ENCODE measurements at places on chromosomes 7 and 10.

DNA sequence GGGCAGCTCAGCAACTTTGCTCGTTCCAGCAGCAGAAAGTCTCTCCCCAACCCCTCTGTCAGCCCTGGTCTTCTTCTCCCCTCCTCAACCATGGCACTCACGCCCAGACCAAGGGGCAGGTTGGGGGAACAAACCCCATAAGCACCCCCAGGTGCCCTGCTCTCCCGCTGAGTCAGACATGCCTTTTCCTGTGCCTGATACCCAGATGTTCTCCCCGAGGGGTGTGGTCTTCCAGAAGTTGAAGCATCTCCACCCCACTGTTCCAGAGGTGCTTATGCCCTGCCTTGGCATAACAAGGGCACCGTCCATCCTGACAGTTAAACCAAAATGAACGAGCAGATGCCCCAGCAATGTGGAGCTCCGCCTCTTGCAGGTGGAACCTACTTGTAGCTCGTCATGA is 67.1 kb downstream of the C10orf143 start:
- no peak for DNase-seq

DNA sequence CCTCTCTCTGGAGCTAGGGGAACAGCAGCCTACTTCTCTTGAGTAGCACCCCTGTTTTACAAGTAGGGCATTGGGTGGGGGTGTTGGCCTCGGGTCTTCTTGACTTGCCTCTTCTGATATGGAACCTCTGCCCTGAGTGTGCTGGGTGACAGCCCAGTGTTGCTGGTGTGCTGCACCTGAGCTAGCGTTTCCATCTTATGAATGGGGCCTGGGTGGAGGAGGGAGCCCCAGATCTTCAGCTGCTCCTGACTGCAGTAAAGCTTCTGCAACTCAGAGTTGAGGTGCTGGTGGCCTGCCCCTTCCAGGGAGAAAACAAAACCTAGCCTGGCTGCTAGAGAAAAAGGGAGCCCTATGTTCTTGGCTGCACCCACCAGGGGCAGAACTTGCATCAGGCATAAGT is 202.5 kb upstream of the SHH start:
- DNase-seq: no peak

DNA sequence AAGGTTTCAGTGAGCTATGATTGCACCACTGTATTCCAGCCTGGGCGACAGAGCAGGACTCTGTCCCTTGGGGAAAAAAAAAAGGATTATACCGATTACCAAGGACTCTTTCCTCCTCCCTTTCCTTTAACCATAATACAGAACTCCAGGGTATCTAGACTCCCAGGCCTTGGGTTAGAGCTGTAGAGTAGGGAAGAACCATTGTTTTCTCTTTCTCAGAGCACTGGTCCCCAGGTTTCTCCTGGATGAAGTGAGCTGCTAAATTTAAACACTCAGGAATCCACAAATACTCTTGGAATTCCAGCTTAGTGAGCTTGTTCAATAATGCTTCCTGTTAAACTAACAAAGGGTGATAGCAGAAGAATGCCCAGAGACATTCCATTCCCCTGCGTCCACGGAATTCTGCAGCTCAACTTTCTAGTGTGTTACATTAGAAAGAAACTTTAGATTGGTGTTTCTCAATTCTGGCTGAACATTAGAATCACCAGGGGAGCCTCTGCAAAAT is 14.6 kb upstream of the RPEL1 start:
- DNase-seq: peak; percentile 74

GRCh38 chr10:20040012-20040411 is 223.8 kb downstream of the PLXDC2 start:
- no peak for DNase-seq

GRCh38 chr7:135147341-135147898 is 452 bp upstream of the TMEM140 start:
- peak; percentile 57 for DNase-seq

- DNase-seq: no peak
Measured at GRCh38 chr10:61081301-61081700, 137.3 kb upstream of the RHOBTB1 start.

DNA sequence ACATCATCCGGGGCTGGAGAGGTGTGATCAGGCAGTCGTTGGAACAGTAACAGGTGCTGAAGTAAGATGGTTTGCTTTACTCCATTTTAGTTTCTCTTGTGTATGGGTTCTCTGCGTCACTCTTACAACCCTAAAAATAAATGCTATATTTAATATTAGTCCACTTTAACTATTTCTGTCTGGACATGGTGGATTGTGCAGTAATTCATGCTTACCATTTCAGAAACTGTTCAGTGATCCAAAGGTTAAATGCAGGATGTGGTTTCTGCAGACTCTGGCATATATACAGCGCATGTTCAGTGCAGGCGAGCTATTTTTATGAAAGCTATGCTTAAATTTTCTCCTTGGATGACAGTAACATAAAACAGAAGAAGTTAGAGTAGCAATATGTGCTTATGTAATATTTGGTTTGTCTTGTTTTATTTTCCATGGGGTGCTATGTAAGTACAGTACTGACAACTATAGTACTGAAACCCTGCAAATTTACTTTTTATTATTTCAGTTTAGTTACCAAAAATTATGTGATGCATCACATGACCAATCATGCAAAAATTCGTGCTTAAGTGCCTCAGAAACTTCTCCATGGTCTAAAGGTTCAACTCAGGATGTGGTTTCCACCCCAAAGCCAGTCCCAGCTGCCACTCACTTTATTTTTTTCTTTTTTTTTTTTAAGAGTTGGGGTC is 46.6 kb upstream of the GRID1 start:
- DNase-seq: peak; percentile 27

DNA sequence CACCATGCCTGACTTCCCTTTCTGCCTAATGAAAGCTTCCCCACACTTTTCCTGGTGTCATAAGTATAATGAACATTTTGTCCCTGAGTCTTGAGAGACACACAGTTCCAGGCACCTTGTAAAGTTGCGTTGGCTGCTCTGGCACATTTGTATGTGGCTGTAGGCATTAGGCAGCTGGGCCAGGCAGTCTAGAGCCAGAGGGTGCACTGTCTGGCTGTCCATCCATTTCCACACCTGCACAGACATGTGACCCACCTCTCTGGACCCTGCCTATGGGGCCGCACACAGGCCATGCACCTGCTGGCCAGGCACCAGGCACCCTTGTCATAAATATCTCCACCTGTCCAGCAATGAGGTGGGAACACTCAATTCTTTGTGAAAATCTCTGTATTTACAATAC is 54.7 kb upstream of the ANTXRL start:
- no peak for DNase-seq

GRCh38 chr7:150738092-150738491 is 874 bp downstream of the GIMAP5 start:
- DNase-seq: no peak

GRCh38 chr10:98264378-98265065 is 3.5 kb downstream of the LOXL4 start:
- DNase-seq: no peak

DNA sequence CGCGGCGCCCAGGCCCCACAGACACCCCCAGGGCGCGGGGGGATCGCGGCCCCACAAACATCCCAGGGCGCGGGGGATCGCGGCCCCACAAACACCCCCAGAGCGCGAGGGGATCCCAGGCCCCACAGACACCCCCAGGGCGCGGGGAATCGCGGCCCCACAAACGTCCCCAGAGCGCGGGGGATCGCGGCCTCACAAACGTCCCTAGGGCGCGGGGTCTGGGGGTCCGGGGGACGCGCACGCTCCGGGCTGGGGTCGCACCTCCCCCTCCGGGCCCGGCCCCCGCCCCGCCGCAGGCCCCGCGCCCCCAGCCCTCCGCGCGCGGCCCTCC is 382 bp downstream of the DIP2C start:
- DNase-seq: no peak

DNA sequence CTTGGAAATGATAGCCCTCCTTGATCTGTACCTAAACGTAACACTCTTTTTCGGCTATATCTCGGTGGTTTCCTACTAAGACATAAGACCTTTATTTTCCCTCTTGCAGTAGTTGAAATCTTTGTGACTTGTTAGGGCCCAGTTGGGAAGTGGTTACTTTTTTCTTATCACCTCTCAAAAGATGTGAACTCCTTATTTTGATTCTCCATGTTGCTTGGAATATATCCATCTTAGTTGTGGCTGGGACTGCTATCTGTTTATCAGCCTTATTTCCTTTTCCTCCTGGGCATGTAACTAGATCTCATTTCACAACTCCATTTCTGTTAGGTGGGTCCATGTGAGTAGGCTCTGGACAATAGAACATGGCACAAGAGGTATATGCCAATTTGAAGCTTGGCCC is 4.1 kb upstream of the CPED1 start:
- DNase-seq: no peak

DNA sequence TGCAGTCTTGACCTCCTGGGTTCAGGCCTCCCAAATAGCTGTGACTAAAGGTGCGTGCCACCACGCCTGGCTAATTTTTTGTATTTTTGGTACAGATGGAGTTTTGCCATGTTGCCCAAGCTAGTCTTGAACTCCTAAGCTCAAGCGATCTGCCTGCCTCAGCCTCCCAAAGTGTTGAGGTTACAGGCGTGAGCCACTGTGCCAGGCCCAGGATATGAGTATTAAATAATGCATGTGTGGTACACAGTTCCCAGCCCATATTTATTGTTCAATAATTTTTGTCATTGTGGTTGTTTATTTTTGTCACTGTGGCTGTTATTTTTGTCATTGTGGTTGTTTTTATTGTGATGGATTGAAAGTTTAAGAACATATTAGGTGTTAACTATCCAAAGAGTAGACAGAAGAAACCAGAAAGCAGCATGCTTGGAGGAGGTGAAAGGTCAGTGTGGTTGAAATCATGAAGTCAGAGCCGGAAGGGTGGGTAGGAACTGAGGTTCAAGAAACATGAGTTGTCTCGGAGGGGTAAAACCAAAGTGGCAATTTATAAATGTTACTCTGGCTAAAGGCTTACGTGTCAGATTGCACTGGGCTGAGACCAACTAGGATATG is 45.0 kb downstream of the MRC1 start:
- no peak for DNase-seq

DNA sequence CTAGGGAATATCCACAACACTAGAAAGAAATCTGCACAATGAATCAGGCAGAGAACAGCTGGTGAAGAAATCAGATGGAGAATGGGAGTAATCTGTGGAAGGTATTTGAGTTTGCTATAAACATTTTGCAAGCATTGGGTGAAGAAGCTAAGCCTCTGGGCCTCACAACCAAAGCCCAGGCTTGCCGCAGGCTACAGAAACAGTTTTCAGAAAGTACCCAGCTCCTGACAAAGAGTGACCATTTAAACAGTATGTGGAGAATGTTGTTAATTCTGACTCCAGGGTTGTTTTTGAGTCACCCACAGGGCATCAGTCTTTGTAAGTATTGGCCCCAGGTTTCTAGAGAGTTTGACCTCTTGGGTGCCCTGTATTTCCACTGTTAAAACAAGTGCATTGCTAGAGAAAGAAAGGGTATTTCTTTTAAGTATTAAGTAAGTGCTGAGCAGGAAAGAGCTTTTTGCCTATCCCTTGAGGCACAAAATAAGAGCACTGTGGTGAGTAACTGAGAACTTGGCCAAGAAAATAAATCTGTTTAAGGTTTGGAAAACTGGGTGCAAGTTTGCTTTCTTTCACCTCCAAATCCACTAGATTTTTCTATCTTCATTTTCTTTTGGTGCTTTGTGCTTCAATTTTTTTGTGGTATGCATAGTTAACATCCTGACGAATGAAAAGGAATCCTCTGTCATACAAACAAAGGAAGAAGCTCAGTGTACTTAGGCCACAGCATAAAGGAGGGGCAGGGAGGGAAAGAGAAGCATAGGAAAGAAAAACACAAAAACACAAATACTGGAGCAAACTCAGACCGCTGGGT is 691.8 kb downstream of the SUGCT start:
- peak; percentile 58 for DNase-seq

DNA sequence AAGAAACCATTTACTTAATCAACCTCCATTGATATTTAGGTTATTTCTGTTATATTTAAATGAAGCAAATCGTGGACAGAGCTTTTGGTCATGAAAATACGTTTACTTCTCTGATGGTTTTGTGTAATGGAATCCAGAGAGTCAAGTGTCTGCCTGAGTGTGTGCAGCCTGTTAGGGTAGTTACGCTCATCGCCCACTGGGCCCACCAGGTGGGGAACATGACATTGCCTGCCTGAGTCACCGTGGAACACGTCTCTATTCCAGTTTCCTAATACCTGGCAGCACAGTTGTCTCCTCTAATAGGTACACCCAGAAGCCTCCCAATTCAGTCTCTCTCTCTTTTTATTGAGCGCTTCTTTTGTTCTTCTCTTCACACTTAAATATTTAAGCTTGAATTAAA is 91.0 kb downstream of the ADCY1 start:
- no peak for DNase-seq

DNA sequence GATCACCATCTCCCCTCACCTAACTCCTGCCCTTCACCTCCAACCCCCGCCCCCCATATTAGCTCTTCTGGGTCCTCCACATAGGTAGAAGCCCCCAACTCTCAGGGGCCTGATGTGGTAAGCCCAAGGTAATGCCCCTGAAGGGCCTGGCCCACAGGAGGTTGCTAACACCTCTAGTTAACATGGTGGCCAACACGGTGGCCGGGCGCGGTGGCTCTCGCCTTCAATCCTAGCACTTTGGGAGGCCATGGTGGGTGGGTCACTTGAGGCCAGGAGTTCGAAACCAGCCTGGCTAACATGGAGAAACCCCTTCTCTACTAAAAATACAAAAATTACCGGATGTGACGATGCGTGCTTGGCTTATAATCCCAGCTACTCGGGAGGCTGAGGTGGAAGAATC is 954 bp upstream of the MLXIPL start:
- DNase-seq: no peak

DNA sequence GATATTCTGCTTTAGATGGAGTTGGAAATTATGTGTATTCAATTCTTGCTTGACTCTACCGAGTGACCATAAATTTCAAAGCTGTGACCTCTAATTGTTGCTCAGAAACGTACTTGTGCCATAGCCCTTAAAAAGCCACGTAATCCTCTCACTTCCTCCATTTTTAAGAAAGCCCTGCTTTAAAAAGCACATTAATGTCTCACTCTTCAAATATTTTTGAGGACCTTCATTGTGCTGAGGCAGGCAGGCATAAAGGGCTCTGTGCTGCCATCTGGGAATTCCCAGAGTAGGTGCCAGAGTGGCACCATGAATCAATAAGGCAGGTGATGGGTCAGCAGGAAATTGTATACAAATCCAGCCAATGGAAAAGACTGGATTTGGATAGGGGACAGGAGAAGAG is 97.7 kb upstream of the FAM204A start:
- DNase-seq: no peak

DNA sequence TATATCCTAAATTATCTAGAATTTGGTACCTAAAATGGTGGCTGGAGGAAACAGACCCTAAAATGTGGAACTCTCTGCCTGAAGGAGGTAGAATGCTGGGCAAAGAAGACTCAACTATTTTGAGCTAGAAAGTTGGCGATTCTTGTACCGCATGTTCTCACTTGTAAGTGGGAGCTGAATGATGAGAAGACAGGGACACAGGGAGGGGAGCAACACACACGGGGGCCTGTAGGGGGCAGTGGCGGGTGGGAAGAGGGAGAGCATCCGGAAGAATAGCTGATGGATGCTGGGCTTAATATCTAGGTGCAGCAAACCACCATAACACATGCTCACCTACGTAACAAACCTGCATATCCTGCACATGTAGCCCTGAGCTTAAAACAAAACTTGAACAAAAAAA is 250.6 kb downstream of the CALN1 start:
- DNase-seq: no peak

GRCh38 chr7:100489824-100490223 is 6.1 kb downstream of the NYAP1 start:
- no peak for DNase-seq

- DNase-seq: no peak
Measured at GRCh38 chr7:96773483-96773882, 63.8 kb upstream of the SEM1 start.

GRCh38 chr10:33507662-33508425 is 173.4 kb upstream of the NRP1 start:
- DNase-seq: no peak
